ENCODE measurements at places on chromosomes 3 and 15.

GRCh38 chr3:63124090-63124489, 154.0 kb upstream of the SYNPR start:
- DNase-seq = no peak

DNA sequence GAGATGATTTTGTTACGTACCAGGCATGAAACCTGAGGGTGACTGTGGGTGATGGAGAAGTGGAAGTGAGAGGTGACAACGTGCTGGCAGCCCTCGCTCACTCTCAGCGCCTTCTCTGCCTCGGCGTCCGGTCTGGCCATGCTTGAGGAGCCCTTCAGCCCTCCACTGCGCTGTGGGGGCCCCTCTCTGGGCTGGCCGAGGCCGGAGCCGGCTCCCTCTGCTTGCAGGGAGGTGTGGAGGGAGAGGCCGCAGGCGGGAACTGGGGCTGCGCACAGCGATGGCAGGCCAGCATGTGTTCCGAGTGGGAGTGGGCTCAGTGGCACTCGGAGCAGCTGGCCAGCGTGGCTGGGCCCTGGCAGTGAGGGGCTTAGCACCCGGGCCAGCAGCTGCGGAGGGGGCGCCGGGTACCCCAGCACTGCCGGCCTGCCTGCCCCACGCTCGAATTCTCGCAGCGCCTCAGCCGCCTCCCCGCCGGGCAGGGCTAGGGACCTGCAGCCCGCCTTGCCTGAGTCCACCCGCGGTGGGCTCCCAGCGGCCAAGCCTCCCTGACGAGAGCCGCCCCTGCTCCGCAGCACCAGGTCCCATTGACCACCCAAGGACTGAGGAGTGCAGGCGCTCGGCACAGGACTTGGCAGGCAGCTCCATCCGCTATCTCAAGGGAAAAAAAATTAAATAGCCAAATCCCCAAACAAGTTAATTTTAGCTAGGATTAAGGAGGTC, 29.7 kb upstream of the MYRIP start:
- DNase-seq = no peak

DNA sequence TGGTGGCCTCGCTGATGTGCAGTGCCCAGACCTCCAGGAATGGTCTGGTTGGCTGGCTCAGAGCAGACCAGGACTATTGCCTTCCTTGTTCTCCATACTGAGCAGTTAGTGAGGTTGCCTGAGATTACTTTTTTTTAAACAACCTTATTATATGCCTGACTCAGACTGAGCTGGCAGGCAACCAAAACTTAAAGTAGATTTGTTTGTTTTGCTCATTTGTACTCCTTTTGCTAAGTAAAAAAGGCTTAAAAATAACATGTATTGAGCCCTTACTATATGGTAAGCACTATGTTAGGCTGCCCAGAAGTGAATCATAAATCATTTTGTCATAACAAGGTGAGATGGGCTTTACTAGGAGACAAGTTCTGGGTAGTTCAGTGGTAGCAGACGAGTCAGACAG, 92.4 kb downstream of the GHSR start:
- no peak for DNase-seq

- no peak for DNase-seq
Observed at GRCh38 chr15:85973584-85974347, 105.9 kb upstream of the AGBL1 start.

Measured in NCI-H748 treated with DMSO at 0.1 percent for 48 hours (cell line).